ENCODE measurements at places on chromosomes 2 and 18.

DNA sequence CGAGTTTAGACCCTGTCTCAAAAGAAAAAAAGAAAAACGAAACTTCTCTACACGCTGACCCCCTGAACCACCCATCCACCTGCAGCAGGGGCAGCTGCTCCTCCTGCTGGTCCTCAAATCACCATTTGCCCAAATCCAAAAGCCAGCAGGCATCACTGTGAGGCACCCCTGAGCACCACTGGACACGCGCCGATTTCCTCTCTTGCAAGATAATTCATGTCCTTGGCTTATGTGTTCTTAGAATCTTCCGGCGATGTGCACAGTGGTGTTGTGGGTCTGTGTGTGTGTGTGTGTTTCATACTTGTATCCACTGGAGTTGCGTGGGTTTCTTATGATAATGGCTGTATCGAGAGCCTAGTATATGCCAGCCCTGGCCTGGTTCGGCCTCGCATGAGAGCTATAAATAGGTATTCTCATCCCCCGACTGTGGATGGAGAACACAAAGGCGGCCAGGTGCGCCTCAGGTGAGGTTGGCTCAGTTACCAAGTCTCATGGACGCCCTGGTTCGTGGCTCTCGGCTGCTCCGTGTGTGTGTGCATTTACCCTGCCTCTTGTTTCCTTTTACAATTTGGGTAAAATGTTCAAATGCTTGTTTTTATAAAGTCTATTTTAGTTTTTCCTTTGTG lies 235.5 kb downstream of the HDAC4 start:
- ATAC-seq = no peak

DNA sequence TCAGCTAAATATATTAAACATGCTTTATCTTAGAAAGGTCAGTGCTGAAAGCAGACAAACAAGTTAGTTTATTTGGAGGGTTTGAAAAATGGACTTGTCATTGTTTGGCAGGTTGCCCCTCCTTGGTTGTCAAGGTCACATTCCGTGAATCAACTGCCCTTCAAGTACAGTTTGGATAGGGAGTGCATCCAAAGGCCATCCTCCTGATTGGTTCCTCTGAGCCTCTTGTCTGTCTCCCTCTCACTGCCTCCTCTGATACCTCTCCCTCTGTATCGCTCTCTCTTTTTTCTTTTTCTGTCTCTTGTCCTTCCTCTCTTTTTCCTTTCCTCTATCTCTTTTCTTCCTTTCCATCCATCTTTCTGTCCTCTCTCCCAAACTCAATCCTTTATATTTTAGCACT lies 5.4 kb downstream of the ITGAV start:
- ATAC-seq = no peak

GRCh38 chr2:8761529-8762164 lies 75.8 kb downstream of the KIDINS220 start:
- ATAC-seq = no peak

- ATAC-seq = no peak
Measured at GRCh38 chr2:159921752-159922404, 123.9 kb upstream of the CD302 start.

DNA sequence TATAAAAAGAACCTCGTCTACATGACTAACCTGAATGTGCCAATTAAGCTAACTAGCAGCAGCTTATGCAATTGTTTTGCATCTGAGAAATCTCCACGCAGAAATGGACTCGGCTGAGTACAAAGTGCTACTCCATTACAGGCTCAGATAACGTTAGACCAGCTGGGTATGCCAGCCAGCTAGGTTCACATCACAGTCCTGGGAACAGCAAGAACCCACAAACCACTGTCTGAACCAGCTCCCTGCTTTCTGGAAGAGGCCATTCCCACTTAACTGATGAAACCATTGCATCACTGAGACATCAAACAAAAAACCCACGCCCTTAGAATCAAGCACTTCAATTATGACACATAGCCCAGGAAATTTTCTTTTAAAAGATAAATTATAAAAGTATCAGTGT lies 202.7 kb downstream of the CYRIA start:
- ATAC-seq = no peak

GRCh38 chr2:10164601-10165000 lies 42.1 kb downstream of the RRM2 start:
- no peak for ATAC-seq

DNA sequence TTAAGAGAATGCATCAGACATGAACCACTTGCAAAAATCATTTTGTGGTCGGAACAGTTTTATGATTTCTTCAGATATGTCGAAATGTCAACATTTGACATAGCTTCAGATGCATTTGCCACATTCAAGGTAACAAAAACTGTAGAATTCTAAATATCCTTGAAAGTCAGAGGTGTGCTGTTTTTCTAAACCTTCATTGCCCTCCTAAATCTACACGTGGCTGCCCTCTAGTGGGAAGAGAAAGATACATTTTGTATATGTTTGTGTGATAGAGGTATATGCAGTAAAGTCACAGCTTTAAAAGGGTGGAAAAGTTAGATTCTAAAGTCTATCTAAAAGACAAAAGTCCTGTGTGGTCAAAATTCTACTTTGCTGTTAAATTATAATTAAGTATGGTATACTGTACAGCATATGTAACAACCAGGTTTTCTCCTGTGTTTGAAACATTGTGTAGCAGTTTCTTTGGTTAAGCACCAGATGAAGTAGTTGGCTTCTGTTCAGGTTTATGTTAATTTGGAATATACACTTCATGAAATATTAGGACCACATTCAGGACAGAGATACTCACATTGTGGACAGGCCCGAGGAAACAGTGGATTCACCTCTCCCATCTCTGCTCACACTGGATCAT lies 65.9 kb upstream of the ITM2C start:
- no peak for ATAC-seq

- ATAC-seq = no peak
Measured at GRCh38 chr2:30780776-30781330, 26.4 kb downstream of the CAPN13 start.

DNA sequence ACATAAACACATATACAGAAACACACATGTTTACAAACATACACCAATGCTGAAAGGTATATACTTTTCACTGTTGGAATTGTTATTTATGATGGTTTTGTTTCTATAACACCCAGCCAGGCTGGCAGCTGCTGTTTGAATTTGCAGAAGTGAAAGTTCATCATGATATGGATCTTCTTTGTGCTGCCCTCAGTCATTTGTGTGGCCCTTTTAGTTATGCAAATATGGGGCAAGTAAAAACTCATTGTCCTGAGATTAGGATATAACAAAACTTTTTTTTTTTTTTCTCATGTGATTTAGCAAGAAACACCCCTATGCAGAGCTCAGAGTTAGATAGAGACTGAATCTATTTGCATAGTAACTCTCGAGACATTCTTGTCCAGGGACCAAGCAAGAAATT lies 714.1 kb downstream of the KCNJ3 start:
- no peak for ATAC-seq

- ATAC-seq = no peak
Measured at GRCh38 chr18:23934252-23934651, 80.3 kb upstream of the TTC39C start.

- ATAC-seq = no peak
Measured at GRCh38 chr18:76643996-76644395, 149.0 kb upstream of the ZNF516 start.

- ATAC-seq = no peak
Measured at GRCh38 chr2:88483200-88483599, 30.7 kb upstream of the FOXI3 start.

DNA sequence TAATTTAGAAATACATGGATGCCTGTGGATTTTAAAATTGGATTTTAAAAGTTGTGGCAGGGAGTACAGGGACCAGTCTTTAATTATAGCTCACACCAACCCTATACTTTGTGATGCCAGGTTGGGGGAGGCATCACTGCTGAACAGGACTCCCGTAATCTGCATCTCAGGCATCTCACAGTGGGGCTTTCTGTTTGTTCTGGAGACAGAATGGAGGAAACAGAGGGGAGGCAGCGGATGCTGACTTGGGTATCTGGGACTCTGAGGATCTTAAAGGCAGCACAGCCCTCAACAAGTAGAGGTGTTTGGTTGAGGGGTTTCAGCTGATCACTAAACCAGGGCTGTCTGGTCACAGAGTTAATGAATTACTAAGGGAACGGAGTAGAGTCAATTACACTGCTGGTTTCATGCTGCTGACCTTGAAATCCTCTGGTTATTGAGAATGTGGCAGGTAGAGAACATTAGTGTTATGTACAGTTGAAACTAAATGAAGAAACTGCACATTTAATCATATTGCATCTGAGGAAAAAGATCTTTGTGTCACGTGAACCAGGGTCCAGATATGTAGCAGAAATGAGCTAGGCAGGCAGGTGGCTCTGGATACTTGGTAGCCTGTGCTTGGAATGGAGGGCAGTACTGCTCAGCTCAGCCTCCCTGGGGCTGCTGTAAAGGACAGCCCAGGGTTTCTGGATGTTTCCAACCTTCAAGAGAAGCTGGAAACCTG lies 40.3 kb downstream of the FHOD3 start:
- ATAC-seq = no peak

- no peak for ATAC-seq
Measured at GRCh38 chr2:160399880-160400279, 93.7 kb downstream of the RBMS1 start.

GRCh38 chr2:72139874-72140620 lies 7.6 kb downstream of the CYP26B1 start:
- no peak for ATAC-seq

GRCh38 chr2:171531836-171532450 lies 9.7 kb downstream of the CYBRD1 start:
- ATAC-seq = no peak

- no peak for ATAC-seq
Measured at GRCh38 chr2:67851016-67851415, 211.8 kb downstream of the C1D start.

DNA sequence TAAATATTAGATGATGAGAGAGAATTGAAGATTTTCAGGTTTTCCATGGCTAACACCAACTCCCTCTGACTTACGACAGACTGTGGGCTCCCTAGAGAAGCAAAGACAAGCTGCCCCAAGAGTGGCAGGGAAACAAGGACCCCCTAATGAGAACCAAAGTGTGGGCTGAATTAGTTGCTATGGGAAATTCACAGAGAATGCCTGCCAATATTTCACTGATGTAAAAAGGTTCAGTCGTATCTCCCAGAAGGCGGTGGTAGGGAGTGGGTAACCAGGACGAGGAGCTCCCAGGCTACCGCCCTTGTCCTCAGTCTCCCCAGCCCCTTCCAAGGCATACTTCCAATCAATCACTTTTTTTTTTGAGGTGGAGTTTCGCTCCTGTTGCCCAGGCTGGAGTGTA lies 113.6 kb downstream of the LAMA1 start:
- no peak for ATAC-seq

GRCh38 chr2:131966256-131966655 lies 195.5 kb downstream of the ANKRD30BL start:
- ATAC-seq = no peak

DNA sequence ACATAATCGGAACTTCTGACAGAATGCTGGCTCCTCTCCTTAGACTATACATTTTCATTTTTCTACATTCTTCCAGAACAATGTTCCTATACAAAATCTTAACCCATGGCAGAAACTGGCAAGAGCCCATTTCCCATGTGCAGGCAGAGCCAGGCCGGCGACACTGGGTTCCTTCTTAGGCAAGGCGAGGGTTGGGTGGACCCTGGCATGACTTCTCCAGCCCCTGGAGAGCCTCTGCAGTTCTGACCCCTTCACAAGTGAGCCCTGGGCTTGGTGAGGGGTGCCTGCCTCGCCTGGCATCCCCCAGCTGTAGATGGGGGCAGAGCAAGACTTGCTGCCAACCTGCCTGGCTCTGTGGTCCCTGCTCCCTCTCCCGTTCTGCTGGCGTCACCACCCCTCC lies 5.0 kb downstream of the GYPC start:
- no peak for ATAC-seq

DNA sequence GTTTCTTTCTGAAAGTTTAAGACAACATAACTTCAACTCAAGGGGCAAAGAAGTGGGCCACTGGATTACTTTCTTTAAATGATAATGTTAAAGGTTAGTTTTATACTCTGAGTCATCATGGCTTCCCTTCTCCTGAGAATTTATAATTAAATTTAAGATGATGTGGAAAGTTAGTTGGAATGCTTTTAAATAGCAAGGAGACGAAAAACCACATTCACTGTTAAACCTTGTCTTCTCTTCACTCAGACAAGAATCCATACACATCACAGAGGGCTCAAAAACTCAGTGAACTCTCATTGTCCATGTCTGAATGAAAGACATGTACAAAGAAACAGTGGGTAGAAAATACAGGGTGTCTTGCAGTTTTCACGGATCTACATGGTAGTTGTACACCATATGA lies 65.6 kb downstream of the COL5A2 start:
- no peak for ATAC-seq

GRCh38 chr2:10326707-10327594 lies 24.2 kb downstream of the HPCAL1 start:
- ATAC-seq = no peak

- no peak for ATAC-seq
Measured at GRCh38 chr18:10111191-10111590, 197.4 kb downstream of the VAPA start.

- ATAC-seq = no peak
Measured at GRCh38 chr2:65436824-65437221, 4.4 kb upstream of the SPRED2 start.

- ATAC-seq = no peak
Measured at GRCh38 chr18:50638884-50639420, 79.1 kb downstream of the MAPK4 start.

DNA sequence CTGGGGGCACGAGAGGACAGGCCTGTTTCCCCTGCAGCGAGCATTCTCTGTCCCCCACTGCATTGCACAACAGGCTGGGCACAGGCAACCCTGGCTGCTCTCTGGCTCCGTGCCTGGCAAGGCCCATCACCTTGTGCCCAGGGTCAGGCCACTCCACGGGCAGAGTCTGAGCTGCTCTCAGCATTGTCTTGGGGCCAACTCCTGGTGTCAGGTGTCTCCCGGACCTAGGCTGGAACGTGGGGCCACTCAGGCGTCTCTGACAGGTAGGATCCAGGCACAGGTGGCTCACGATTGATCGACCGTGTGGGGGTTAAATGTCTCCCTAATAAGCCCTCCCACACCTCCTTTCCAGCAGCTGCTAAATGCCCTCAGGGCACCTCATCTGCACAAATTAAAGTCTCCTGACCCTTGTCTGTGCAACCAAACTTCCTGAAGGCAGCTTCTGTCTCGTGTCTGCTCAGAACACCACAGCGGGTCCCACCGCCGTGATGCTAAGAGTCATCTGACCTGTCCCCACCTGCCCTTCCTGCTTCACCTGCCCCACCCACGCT lies 66.6 kb upstream of the GPC1 start:
- no peak for ATAC-seq

- no peak for ATAC-seq
Measured at GRCh38 chr2:160931531-160931930, 228.7 kb upstream of the TANK start.

Data from gastroesophageal sphincter (tissue), 4 donors.